ENCODE measurements at places on chromosomes 5 and 9. TPM values are rescaled to one million over a fixed set of nuclear protein-coding genes. Genes with fewer than 3 reads are reported as not detected.

SLC4A9 gene
- total RNA-seq: not detected

GHR gene
- 0.30 TPM for total RNA-seq

SLC34A3 gene
- total RNA-seq: not detected

CREB3 gene
- 64.9 TPM for total RNA-seq

OLFM1 gene
- total RNA-seq: 2.0 TPM

DCAF12 gene
- 12.0 TPM for total RNA-seq

PAM gene
- total RNA-seq: 121 TPM

SLC25A48 gene
- total RNA-seq: not detected

CDKN2A gene
- total RNA-seq: 4.9 TPM

NRG2 gene
- total RNA-seq: under 0.01 TPM

SPINK4 gene
- not detected for total RNA-seq

All from epithelial cell of umbilical artery (primary cell).